NCI-H1694 (cell line): ENCODE measurements at places on chromosomes 12 and 14.

GRCh38 chr14:21037156-21037555 is 2.5 kb upstream of the RNASE13 start:
- DNase-seq, result no peak

DNA sequence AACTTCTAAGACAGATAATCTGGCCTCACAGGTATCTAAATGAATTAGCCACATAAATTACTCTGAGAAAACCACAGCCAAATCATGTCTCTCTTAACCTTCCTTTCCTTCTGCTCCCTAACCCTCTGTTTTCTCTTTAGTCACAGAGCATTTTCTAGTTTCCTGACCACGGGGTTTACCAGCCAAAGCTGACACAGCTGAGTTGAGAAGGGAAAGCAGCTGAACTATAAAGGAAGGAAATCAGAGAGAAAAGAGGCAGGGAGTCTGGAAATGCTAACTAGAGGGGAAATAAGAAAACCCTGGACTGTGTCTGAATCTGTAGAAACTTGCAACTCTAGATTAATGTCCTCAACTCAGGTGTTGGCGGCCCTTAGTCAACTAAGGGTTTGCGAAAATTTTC is 24.4 kb downstream of the ANKS1B start:
- DNase-seq, result peak; percentile 17

- no peak for DNase-seq
Measured at GRCh38 chr12:20283482-20283881, 84.9 kb upstream of the PDE3A start.

DNA sequence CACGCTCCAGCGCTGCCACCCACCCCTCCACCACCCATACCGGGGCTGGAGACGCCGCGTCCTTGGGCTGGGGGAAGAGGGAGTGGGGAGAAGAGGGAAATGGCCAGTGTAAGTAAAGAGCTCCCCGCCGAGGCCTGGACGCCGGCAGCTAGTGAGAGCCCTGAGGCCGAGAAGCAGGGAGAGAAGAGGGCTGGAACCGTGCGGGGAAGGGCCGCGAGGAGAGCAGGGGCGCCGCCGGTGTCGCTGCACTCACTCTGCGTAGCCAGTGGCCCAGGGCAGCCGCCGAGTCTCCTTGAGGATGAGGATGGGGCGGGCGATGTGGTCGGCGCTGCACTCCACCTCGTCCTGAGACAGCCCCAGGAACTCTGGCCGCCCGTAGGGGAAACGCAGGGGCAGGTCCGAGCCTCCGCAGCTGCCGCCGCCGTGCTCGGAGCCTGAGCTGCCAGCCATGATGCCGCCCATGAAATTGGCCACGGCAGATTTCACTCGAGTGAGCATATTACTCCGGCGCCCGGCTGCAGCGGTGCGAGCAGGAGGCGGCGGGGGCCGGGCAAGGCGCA is 631 bp downstream of the PPM1H start:
- DNase-seq, result no peak

DNA sequence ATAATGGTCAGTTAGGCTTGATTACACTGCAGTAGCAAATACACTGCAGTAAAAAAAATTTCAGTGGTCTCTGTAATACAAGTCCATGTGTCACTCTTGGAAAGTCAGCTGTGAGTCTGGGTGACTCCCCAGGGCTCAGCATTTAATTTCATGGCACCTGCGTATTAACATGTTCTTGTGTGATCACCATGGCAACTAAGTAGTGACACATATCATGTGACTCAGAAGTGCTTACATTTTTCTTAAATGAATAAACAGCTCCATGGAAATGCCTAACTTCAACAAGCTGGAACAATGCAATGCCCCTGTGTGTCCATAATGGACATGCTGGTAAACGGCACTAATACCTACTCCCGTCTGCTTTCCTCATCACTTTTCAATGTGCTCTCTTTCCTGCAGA is 88.5 kb upstream of the ANO4 start:
- no peak for DNase-seq
